ENCODE measurements at places on chromosomes 4 and X. TPM values are rescaled to one million over a fixed set of nuclear protein-coding genes. Genes with fewer than 3 reads are reported as not detected.

The RNF212 gene
- total RNA-seq = 2.1 TPM

The VEGFD gene
- total RNA-seq = 0.23 TPM

The CXCL3 gene
- 7.2 TPM for total RNA-seq

The MSX1 gene
- 10.1 TPM for total RNA-seq

The FATE1 gene
- not detected for total RNA-seq

The CHRDL1 gene
- total RNA-seq = not detected

The TCEANC gene
- 0.73 TPM for total RNA-seq

The C1GALT1C1 gene
- 35.1 TPM for total RNA-seq

The TMEM31 gene
- total RNA-seq = not detected

The XKRX gene
- total RNA-seq = 0.29 TPM
